ENCODE measurements at places on chromosomes 4 and X.

DNA sequence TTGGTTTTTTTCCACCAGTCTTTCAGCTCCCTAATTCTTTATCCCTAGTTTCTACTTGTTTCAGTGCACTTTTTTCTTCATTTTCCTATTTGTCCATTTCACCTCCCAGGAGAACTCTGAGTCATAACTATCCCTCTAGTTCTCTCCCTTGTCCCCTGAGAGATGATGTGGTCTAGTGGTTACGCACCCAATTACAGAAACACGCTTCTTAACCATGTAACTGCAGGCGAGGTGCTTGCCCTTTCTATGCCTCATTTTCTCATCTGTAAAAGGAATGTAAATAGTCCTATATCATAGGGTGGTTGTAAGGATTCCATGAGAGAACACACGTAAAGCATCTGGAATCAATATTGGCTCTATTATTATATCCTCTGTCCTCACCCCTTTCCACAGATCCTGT lies 8.8 kb upstream of the GRPR start:
- no peak for DNase-seq

- DNase-seq, result no peak
These were observed 304.2 kb downstream of the ARHGAP24 start for GRCh38 chr4:85779165-85779564.

DNA sequence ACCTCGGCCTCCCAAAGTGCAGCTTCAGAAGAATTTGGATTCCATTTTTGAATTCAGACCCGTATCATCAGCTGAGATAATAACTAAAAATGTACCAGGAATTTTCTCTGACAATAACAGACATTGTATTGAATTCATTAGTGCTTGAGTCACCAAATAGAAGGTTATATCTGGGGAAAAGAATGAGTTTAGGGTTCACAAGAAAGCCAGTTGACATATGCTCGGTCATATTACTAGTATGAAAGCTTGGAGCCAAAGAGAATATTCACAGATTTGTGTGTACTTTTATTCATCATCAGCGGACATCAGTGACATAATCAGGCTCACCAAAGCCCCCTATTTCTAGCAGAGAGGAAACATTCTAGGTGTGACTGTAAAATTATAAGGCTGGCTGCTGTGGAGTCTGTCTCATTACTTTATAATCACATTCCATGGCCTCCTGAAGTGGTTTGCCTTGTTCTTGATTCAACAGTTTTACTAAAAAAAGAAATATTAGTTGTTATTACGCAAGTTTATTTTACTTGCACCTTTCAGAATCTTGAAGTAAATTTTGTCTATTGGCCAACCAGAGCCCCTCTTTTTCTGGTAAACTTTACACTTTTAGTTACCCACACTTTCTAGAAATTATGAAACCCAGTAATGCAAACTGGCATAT lies 14.6 kb upstream of the DCTD start:
- no peak for DNase-seq

DNA sequence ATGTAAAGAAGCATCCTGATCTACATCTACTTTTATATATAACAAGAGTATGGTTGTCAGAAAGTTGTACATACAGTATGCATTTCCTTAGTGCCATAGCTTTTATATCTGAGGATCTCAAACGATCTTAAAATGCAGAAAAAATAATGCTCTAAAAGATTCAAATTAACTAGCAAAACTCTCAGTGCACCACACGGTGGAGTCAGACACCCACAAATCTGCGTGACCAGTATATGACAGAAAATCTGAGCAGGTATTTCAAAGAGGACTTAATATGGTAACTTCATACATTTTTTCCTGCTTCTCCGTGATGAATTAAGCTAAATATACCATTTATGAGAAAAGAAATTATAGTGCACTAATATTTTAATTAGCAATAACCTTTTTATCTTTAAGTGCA lies 803.0 kb downstream of the DMD start:
- no peak for DNase-seq

DNA sequence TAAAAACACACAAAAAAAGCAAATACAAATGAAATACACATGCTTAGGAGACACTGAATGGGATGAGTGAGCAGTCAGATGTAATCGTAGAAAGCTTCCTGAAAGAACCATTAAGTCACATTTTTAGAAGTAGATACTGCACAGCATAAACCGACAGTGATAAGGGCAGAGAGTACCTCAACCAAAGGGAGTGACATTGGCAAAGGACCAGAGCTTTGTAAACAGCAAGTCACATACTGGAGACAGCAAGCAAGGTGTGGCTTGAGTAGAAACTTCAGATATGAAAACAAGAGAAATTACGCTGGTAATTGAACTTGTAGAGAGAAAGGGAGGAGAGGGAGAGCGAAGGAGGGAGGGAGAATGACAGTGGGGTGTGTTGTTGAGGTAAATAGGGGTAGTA lies 92.0 kb downstream of the CHRDL1 start:
- DNase-seq, result no peak

- no peak for DNase-seq
These were observed 220.0 kb downstream of the PCDH18 start for GRCh38 chr4:137312257-137312656.

DNA sequence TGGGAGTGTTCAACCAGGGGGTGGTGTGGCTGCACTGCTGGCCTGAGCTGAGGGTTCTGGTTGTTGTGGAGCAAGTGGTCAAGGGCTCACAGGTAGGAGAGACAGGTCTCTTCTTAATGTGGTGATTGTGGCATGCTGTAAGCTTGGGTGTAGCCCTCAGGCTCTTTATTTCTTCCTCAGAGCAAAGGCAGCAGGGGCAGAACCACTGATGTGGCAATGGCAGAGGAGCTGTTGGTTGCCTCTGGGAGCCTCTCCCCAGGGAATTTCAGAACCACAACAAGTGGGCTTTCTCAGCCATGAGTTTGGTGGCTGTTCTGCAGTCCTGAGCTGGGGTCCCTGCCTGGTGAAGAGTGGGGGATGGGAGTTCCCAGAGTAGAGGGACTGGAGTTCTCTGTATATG lies 1017.2 kb downstream of the SH3BGRL start:
- DNase-seq, result no peak

DNA sequence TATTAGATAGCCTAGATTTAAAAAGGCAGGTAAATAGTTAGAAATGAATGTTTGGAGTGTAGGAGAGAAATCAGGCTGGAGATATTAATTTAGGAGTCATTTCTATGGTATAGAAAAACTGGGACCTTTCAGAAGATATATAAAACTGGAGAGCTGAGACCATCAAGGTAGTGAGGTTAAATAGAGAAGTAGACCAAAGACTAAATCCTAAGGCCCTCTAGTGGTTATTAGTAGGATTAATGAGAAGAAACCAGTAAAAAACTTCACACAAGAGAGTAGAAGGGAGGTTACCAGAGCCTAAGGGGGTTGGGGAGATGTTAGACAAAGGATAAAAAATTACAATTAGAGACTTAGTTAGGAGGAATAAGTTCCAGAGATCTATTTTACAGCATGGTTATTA lies 351.0 kb upstream of the SPANXN1 start:
- no peak for DNase-seq

- DNase-seq, result no peak
These were observed 508.4 kb upstream of the FTHL17 start for GRCh38 chrX:31580227-31580626.

DNA sequence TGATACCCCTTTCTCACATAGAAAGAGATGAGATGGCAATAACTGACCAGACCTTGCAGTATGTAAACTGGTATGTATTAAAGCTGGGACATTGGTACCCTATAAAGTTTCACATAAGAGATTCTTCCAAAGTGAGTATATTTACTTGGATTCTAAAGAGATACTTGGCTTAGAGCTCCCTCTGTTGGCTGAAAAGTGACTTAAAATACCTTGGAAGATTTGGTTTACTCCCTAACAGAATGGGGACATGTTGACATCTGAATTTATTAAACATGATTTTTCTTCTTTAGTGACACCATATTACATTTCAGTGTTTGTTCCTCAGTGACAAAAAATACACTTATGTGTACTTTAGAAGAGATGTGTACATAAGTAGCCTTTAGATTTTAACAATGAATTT lies 47.9 kb upstream of the RGN start:
- DNase-seq, result peak; percentile 53

GRCh38 chrX:72079607-72080006 lies 52.1 kb downstream of the RTL5 start:
- no peak for DNase-seq

DNA sequence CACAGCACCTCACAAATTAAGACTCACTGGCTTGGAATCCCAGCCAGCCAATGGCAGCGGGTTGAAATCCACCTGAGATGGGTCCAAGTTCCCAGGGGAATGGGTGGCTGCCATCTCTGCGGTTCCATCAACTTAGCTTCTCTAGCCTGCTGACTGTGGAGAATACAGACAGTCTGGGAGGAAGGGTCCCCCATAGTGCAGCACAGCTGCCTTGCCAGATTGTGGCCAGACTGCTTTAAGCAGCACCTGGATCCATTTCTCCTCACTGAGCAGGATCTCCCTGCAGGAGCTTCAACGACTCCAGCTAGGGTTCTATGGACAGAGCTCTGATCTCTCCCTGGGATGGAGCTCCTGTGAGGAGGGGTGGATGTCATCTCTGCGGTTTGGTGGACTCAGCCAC lies 51.8 kb downstream of the DCK start:
- DNase-seq, result no peak

- DNase-seq, result no peak
These were observed 34.7 kb downstream of the CDX4 start for GRCh38 chrX:73481521-73481920.

DNA sequence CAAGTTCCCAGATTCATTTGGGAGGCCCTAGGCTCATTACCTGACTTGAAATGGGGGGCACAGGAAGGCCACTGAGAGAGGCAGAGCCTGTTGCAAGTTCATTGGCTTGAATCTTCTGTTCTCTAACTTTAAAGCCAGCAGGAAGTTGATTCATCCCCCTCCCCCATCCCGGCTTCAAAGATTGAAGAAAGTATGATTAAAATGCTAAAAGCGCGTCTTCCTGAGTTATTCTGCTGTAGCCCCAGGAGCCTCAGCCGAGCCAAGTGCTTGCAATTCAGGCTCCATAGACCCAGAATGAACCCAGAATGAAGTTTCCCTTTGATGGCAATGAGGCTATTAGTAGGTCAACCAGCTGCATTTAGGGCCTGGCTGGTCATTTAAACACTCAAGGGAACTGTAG lies 14.7 kb downstream of the CHST7 start:
- no peak for DNase-seq

DNA sequence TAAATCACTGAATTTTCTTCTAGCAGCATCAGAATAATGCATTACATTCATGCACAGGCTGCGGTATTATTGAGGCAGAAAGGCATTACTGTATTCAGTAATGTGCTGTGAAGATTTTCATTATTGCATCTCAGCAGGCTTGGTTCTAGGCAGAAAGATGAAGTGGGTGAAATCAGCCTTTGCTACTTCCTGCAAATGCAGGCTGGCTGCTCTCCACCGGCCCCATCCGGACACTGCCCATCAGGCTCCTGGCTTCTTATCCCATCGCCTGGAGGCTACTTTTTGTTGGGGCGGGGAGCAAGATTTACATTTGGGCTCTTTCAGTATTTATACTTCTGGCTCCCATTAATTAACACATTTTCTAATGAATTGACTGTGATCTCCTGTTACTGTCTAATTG lies 117.8 kb downstream of the FRAS1 start:
- DNase-seq, result no peak

GRCh38 chr4:145183023-145183422 lies 2.6 kb upstream of the OTUD4 start:
- DNase-seq, result no peak

GRCh38 chrX:15619053-15619755 lies 18.4 kb upstream of the ACE2 start:
- peak; percentile 82 for DNase-seq

DNA sequence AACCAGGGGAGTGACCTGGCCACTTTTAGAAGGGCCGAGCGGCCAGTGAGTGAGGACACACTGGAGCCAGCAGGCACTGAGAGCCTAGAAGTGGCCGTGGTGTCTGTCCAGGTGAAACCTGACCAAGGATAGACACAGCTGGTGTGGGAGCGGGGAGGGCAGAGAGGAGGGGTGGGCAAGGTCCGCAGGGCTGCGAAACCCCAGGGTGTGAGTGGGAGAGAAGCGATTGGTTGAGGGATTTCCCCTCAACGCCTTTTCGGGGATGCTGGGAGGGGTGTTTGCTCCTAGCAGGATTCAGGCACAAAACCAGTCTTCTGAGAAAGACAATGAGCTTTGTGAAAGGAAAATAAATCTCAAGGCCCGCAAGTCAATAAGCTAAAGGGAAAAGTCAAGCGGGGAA lies 33.2 kb upstream of the ARSD start:
- DNase-seq, result no peak

- DNase-seq, result no peak
These were observed 695.7 kb upstream of the GALNTL6 start for GRCh38 chr4:171117457-171117856.

DNA sequence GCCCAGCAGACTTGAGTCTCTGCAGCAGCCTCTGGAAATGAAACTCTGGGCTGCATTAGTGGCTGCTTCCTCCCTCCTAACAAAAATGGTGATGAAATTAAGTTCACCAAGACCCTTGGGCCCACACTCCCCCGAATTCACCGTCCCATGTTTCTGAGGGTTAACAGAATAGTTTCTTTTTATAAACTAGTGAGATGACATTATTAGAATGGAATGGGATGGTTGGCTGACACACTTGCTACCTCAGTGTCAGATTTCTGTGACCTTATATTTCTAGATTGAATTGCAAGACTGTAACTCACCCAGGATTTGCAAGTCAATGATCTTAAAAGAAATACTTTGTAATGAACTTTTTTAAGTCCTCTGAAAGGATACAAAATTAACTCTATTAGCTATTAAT lies 127.1 kb downstream of the SHROOM3 start:
- DNase-seq, result no peak

- DNase-seq, result no peak
These were observed 11.0 kb downstream of the SRD5A3 start for GRCh38 chr4:55356991-55357461.

DNA sequence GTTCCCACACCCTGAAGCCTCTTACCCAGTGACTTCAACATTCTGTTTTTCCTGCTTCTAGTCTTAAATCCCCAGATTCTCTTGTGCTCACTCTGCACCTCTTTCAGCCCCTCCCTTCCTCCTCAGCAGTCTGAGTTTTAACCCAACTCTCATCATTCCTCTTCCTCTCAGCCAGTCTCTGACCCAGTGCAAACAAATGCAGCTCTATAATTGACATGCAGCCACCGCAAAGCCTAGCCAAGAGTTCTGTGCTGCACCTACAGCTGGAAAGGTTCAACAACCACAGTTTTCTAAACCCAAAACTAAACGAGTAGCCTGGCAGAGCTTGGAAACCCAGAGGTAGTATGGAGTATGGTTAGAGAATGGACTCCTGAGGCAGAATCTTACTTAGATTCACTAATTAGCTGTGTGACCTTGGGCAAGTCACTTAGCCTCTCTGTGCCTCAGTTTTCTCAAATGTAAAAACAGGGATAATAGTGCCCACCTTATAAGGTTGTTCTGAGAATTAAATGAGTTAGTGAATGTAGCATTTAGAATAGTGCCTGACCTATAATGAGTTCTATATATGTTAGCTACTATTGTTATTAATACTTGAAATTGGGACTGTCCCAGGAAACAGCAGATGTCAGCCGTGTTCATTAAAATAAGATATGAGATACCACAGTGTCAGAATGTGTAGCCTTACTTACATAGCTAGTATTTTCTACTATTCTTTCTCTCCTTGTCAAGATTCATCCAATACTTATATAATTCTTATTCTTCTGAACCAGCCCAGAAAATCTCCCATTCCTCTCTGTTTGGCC lies 3.5 kb downstream of the TMEM154 start:
- DNase-seq, result no peak

All from LoVo (cell line).